ENCODE measurements at places on chromosomes 2 and 18.

- no peak for DNase-seq
Observed at GRCh38 chr2:204909791-204910190, 364.5 kb downstream of the PARD3B start.

- no peak for DNase-seq
Observed at GRCh38 chr2:230410861-230411569, 5.0 kb upstream of the SP100 start.

- no peak for DNase-seq
Observed at GRCh38 chr2:112725545-112726457, 5.0 kb downstream of the NT5DC4 start.

DNA sequence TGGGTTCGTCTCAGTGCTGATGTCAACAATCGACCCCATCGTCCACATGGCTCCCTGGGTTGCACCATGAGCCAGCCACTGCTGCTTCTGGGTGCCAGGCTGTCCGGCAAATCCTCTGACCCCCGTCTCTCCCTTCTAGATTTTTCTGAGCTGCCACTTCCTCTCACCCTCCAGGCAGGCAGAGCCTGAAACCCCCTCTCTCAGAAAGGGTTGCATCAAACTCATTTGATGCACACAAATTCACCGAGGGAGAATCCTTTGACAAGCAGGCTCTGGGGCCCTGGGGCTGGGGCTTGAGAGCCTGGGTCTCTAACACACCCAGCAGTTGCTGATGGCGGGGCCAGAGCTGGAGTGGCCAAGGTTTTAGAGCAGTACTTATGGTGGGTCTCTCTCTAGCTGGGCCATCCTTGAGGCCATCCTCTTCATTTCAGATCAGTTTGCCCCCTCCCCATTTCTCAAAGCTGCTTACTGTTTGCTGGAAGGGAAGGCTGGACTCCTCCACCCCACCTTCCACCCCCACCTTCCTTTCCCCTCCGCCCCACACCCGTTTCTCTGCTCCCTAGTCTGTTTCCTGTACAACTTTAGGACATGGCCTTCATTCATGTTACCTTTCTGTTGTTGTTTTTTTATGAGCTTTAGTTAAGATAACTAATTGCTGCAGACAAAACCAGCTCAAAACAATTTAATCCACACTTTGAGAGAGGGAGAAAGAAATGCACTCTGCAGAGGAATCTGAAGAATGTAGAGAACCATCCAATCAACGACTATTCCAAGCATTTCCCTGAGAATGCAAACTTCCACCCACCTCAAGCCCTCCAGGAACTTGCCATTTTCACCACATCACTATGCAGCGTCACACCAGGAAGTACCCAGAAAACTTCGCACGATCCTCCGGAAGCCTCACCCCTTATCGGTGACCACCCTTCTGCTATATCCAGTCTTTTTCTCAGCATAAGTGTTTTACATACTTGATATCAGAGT is 69.5 kb downstream of the ARL4C start:
- no peak for DNase-seq

- no peak for DNase-seq
Observed at GRCh38 chr2:166341426-166341825, 34.3 kb downstream of the SCN9A start.

GRCh38 chr2:70086278-70086837 is 919 bp upstream of the PCBP1 start:
- no peak for DNase-seq

GRCh38 chr2:76009484-76009883 is 298.8 kb upstream of the GCFC2 start:
- no peak for DNase-seq

DNA sequence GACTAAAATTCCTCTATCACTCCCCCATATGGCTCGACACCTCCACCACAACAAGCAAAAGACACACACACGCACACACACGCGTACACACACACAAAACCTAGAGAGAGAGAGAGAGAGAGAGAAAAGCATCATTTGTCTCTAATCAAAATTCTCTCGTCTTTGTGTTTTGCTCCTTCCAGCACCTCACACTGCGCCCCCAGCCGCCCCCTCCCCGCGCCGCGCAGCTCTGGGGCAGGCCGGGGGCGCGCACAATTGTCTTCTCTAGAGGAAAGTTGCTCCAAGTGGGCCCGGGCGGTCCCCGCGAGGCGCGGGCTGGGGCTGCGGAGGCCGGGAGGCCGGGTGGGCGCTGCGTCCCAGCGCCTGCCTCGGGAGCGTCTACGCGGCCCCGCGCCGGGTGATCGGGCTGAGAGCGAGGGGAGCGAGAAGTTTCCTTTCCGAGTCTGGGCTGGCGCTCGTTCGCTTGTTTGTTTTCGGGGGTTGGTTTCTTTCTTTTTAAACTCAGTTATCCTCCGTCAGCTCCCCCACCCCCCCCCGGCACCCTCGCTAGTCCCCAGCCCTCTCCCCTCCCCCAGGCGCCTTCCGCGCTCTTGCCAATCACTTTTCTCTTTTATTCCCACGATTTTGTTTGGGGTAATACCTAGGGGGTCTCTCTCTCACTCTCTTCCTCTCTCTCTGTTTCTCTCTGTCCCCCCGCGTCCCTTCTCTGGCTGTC is 4.1 kb downstream of the ZEB2 start:
- no peak for DNase-seq

DNA sequence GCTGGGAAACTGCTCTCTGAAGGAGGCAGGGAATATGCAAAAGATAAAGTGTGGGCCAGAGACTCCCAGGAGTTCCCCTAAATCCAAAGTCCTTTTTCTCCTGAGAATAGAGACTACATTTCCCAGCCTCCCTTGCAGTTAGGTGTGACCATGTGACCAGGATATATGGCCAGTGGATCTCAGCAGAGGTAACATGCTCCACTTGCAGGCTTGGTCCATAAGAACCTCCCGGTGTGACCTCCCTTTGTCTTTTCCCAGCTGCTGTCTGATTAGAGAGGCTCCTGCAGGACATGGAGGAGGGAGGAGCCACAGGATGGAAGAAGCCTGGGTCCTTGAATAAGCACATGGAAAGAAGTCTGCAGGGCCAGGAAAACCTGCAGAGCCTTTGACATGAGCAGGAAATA is 76.2 kb downstream of the TGFA start:
- DNase-seq = no peak

GRCh38 chr2:235046589-235046988 is 94.8 kb downstream of the SH3BP4 start:
- DNase-seq = no peak

DNA sequence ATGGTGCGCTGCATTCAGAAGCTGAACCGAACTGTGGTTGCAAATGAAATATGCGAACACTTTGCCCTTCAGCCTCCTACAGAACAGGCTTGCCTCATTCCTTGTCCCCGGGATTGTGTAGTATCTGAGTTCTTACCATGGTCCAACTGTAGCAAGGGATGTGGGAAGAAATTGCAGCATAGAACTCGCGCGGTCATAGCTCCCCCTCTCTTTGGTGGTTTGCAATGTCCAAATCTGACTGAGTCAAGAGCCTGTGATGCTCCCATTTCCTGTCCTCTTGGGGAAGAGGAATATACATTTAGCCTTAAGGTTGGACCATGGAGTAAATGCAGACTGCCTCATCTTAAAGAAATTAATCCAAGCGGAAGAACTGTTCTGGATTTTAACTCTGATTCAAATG is 291.4 kb downstream of the THSD7B start:
- DNase-seq = no peak

GRCh38 chr18:63043516-63043915 is 276.1 kb downstream of the BCL2 start:
- no peak for DNase-seq

DNA sequence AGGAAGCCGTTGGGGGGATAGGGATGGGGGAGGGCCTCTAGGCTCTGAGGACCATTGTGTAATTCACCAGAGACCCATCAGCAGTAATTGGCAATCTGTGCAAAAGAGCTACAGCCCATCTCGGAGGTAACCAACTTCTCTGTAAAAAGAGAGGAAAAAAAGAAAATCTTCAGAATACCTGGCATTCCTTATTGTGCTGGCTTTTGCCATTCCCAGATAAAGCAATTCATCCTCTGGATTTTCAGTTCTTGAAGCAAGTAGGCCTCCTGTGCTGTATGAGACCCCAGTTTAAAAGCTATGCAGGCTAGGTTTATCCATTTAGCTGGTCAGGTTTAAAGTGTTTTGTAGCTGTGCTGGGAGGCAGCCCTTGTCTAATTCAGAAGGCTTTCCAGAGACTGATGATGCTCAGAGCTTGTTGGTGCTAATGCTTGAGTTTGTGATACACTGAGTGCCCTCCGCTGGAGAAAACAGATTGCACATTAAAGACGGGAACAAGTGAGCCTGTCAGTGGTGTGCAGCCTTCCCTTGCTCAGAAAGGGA is at the start of gene LRRTM4:
TSS of gene LRRTM4 (minus strand) at position 446 of the 540 bp plus-strand sequence.
- no peak for DNase-seq

DNA sequence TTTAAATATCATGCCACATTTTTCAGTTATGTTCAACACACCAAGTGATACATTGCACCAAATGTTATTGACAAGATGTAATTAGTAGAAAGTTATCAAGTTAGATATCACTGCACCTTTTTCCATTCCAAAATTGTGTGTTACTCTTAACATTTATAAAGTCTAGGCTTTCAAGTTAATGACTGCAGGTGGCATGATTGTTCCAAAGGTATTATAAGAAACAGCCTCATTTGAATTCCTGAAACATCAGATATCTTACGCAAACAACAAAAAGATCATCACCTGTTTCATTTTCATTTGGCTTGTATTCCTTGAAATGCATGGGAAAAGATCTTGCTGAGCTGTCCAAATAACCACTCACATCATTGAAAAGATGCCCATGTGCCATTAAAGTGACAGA is 1528.2 kb upstream of the ZEB2 start:
- no peak for DNase-seq

DNA sequence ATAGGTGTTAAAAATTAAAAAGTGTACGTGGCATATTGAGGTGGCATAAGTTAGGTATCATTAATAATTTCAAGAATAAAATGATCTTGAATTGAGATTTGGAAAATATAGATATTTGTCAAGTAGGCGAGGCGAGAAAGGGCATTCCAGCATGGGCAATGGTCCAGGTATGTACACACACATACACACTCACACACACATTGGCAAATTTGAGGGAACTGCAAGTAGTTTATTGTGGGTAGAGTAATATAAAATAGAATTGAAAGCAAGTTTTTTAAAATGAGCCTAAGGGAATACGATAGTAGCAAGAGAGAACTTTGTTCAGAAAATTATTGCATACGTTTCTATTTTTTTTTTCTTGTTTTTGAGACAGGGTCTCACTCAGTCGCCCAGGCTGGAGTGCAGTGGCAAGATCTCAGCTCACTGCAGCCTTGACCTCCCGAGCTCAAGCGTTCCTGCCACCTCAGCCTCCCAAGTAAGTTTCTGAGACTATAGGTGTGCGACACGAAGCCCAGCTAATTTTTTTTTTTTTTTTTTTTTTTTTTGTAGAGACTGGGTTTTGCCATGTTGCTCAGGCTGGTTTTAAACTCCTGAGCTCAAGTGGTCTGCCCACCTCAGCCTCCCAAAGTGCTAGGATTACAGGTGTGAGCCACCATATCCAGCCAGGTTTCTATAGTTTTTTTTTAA is 96.7 kb upstream of the SLC39A10 start:
- no peak for DNase-seq

DNA sequence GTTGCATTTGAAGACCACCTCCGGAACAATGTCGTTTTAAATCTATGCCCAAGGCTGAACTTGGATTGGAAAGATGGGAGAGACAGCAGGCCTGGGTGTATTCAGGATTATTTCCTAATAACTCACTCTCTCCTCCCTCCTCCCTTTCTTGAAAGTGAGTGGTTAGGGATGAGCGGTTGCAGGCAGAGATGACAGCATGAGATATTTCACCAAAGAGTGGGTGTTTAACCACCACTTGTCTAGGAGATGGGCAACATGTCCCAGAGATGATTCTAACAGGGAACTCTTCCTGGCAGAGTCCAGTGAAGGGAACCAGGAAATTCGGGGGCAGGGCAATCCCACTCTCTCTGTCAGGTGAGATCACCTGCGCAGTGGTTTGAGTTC is 123.2 kb downstream of the KCTD1 start:
- no peak for DNase-seq

DNA sequence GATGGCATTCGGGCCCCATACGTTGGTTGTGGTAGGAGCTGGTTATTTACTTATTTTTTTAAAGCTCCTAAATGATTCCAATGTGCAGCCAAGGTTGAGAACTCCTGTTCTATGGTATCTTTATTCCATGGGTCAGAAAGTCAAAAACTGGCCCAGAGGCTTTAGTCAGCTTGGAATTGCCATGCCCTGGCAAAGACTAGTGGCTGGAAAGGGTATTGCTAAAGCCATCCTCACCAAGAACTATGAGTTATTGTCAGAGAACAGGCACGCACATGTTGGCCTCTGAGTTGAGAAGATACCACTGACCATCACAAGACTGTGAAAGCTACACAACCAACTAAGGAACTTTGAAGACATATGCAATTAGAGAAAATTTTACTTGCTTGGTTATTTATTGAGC is 47.9 kb upstream of the ACMSD start:
- no peak for DNase-seq

- no peak for DNase-seq
Observed at GRCh38 chr2:240452462-240453256, 17.2 kb downstream of the GPC1 start.

DNA sequence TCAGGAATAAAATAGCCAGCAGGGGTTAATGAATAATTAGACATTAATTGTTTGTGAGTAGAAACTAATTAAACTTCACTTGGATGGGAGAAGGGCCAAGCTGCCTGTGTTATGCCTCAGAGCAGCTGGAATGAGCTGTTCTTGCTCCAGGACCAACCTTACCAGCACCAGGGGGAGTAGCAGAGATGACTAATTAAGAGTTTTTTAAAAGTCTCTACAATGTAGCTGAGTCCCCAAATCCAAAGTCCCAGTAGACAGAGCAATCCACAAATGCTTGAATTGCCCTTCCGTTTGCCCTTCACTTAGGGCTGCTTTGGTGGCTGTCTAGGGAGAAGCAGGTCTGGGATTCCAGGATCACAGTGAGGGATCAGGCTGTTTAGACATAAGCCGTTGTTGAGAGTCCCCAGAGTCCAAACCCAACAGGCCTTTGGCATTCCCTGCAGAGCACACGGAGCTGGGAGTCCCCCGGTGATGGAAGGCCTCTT is 59.4 kb downstream of the RHOB start:
- no peak for DNase-seq

DNA sequence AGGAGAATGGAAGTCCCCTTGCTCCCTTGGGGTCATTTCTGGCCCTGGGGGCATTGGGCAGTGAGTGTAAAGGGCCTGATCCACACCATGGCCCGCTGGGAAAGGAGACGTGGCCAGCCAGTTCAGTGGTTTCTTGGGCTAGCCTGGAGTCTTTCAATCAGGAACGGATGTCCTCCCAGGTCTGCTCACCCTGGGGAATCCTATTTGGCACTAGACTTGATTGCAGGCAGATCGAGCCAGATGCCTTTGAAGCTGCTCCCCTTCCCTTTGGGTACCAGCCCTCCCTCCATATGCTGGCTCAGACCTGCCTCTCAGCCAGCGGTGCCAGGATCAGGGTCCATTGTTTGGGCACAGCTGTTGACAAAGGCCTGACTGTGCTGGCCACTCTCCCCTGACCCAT is 11.0 kb downstream of the FBLN7 start:
- DNase-seq = no peak

- no peak for DNase-seq
Observed at GRCh38 chr2:146228020-146228393, 1616.8 kb upstream of the ACVR2A start.

DNA sequence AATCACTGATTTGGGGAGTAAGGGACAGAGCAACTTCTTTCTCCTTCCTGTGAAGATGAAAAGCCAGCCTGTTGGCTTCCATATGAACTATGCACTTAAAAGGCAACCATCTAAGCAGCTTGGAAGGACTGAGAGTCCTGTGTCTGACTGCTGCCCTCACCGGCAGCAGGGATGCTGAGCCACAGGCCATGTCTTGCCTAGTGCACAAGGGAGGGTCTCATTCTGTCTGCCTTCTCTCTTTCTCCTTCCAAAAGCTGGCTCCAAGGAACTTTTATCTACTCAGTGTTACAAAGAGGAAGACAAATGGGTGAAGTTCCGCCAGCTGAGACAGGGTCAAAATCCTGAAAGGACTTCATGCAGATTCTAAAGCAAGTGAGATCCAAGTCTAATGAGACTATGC is 146.3 kb downstream of the MTCL1 start:
- no peak for DNase-seq

Measured in GM18507 (cell line).